ENCODE measurements at places on chromosomes 7 and 10.

DNA sequence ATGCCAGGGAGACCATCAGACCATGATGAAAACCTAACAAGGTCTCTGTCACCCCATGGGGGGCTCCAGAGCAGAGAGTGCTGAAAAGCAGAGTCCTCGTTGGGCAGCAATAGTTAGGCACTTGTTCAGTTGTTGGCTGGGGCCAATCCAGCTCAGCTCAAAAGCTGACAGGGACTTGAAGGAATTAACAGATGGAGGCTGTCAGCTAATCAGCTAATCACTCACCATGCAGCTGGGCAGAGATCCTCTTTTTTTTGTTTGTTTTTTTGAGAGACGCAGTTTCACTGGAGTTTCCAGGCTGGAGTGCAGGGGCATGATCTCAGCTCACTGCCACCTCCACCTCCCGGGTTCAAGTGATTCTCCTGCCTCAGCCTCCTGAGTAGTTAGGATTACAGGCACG, 18.1 kb downstream of the CEP55 start:
- DNase-seq = no peak

- no peak for DNase-seq
These were observed 15.8 kb downstream of the IL15RA start for GRCh38 chr10:5961405-5962100.

GRCh38 chr10:21330628-21331020, 194.9 kb downstream of the SKIDA1 start:
- DNase-seq = no peak

DNA sequence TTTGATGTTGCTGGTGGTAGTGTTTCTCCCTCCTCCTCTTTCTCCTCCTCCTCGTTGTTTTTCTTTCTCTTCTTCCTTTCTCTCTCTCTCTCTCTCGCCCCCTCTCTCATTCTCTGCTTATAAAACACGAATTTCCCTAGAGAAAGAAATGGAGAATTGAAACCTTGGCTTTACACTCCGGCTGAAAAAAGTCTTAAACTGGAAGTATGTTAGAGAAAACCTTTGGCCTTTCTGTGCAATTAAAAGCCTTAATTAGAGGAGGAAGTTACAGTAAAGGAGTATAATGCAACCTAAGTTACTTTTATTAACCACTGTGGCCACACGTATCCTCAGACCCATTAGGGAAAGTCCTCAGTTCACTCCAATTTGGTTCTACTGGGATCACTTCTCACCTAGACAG, 501.7 kb upstream of the SORCS1 start:
- DNase-seq = no peak

DNA sequence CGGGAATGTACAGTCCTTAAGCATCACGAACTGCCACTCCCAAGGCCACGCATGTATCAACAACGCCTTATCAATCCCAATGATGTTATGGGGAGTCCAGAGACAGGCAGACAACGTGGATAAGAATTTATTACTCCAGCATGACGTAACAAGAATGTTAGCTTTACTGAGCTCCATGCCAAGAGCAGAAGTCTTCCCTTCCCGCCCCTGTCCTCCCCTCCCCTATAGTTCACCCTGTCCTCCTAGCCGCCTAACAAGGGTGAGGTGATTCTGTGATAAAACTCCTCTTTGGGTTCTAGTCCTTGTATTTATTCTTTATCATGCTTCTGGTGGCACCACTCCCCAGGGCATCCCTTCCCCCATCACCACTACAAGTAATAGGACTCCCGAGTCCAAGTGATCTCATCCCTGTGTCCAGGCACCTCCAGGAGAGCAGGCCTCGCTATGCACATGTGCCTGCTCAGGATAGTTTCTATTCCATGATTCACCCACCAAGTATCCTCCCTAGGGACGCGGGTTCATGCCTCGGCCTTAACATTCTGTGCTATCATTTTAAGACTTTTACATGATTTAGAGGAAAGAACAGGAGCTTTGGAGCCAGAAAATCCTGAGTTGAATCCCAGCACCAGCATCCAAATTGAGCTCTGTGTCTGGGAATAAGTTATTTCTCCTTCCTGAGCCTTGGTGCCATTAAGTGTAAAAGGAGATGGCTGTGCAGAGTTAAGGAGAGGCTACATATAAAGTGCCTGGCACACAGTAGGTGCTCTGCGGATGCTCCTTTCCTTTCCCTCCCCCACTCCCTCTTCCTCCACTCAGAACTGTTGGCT, 15.4 kb downstream of the GSDME start:
- no peak for DNase-seq

DNA sequence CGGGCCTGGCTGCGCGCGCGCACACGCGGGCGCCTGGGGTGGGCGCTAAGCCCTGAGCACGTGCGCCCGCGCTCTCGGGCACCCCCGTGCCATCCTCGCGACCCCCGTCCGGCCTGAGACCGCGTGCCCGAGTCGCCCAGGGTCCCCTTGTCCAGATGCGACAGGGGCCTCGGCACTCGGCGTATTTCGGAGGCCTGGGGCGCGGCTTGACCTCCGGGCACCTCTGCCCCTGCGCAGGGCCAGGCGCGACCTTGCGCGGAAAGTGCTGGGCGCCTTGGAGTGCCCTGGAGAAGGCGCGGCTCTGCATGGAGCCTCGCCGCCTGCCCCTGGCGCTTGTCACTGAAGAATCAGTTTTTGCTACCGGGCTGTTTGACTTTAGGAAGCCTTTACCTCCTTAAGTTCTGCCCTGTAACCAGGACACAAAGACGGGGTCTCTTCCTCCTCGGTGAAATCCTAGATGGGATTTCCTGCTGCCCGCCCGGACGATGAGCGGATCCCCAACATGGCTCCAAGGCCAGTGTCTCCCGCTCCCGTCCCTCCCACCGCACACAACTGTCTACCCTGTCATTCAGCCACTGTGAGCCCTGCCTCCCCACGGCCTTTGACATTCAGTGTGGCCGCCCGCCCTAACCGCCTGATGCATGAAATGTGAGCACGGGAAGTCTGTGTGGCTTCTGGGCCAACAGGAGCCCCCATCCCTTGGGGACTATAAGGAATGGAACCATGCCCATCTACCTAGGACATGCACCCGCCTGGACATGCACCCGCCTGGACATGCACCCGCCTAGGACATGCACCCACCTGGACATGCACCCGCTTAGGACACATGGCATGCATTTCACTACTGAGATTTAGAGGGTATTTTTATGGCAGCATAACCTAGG, 1.1 kb upstream of the STK32C start:
- DNase-seq = no peak

GRCh38 chr10:58512491-58513187, at the start of gene BICC1:
Gene BICC1 (plus strand): TSS chr10:58512872. CDS start chr10:58513144, 272 bp downstream.
- no peak for DNase-seq

DNA sequence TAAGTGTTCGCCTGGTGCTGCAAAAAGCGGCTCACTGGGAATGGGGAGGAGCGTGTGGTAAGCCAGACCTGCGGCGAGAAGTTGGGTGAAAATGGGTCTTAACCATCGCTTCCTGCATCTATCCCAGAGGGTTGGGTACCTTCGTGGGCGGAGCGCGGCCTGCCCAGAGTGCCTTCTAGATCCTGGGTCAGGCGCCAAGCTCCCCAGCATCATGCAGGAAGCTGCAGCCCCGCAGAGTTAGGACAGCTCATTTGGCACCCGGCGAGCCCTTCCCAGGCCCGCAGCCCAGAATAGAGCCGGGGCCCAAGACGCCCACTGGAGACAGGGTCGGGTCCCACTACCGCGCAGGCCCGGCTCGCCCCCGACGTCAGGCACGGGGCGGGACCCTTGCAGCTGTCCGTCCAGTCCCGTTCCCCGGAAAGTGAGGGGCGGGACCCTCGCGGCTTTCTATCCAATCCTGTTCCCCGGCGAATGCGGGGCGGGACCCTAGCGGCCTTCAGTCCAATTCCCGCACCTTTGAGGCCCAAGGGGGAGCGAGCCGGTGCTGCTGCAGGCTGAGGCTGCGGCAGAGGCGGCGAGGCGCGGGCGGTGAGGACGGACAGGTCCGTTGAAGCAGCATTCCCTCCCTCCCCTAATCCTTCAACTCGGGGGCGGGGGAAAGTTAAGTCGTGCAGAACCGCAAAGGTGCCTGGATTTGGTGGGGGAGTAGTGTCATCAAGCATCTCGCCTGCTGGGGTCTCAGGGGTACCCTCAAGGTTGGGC, at the start of gene CROT:
CROT (plus strand) TSS at position 499 of the 762 bp plus-strand sequence. CDS start 3,405 bp downstream, outside the sequence.
- DNase-seq = peak; percentile 89

DNA sequence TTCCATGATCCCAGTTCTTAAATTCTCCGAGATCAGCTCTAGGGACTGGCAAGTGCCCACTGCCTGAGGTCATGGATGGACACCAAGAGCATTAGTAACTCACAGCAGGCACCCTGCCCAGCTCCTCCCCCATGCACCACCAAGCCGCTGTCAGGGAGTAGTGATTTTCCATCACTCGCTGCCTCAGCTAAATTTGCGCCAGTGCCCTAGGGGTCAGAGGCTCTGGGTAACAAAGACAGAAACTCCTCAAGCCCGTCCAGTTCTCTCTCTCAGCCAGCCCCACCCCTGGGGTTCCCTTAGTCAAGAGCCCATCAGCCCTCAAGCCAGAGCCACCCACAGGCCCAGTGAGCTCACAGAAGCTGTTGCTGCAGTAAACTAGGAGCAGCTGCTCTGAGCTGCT, 30.0 kb downstream of the PAX2 start:
- no peak for DNase-seq

- DNase-seq = no peak
These were observed 11.8 kb downstream of the GPR146 start for GRCh38 chr7:1055956-1056784.

- no peak for DNase-seq
These were observed 73.3 kb upstream of the LYZL2 start for GRCh38 chr10:30702860-30703259.

- DNase-seq = no peak
These were observed 8.1 kb upstream of the RABGEF1 start for GRCh38 chr7:66732439-66732838.

DNA sequence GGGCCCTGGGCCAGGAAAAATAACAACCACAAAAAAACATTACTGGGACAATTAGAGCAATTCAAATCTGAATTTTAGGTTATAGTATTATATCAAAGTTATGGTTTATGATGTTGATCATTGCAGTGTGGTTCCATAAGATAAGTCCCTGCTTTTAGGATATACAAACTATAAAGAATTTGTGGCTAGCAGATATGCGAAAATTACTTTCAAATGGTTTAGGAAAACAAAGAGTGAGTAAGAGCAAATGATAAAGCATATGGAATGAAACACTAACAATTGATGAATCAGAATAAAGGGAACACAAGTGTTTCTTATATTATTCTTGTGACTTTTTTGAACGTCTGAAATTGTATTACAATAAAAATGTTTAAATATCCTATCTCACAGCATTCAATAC, 64.4 kb upstream of the HECTD2 start:
- no peak for DNase-seq

DNA sequence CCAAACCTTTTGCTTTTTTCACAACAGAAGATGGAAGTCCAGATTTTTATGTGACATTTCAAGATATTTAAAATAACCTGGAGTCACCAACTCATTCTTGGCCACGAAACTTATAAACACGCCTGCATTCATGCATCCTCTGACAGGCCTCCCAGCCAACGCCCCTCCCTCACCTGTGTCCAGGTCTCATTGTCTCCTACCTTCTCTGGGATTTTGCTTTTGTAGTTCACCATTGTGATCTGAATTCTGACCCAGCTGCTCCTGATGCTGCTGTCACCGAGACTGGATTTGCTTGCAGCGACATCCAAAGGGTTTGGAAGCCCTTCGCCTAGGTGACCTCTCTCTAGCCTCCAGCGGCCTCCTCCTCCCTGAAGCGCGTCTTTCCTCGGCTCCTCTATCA, 10.8 kb downstream of the ZNF467 start:
- no peak for DNase-seq

DNA sequence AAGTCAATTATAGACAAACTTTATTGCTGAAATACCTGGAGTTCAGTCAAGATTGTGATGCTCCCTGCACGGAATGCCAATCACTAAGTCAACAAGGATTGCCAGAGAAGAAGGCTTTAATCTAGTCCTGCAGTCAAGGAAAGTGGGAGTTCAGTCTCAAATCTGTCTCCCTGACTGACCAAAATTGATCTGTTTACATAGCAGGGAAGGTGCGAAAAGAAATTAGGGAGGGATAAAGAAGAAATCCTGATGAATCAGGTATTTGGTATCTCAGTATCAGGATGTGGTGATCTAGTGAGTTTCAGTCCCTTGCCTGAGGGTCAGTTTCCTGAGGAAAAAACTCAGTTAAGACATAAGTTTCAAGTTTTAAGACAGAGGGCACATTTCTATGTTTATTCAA, 2.1 kb upstream of the AKR1D1 start:
- DNase-seq = no peak

- DNase-seq = no peak
These were observed 70.5 kb downstream of the SEMA3A start for GRCh38 chr7:84123965-84124547.

DNA sequence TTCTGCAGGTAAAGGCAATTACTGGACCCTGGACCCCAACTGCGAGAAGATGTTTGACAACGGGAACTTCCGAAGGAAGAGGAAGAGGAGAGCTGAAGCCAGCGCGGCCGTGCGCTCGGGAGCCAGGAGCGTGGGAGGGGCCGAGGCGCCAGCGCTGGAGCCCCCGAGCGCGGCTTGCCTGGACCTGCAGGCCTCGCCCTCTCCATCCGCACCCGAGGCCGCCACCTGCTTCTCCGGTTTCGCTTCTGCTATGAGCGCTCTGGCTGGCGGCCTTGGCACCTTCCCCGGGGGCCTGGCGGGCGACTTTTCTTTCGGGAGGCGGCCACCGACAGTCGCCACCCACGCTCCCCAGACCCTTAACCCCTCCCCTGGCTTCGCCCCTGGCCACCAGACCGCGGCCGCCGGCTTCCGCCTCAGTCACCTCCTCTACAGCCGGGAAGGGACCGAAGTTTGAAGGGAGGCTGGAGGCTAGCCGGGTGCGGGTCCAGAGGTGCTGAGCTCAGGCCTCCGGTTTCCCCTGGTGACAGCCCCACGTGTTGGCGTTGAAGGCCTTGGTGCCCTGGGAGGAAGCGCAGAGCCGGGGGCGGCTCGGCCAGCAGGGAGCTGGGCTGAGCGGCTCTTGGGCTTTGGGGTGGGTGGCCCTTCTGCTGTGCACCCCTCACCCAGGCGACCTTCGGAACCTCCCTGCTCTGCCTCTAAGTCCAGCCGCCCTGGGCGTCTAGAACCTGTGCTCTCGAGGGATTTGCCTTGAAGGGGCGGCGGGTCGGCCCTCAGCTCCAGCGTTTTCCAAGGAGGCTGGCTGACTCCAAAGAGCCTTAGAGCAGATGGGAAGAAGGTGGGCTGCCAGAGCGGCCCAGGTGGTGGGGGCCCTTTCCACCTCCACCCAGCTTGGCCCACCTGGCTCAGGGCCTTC, 1.8 kb downstream of the FOXI2 start:
- DNase-seq = no peak

DNA sequence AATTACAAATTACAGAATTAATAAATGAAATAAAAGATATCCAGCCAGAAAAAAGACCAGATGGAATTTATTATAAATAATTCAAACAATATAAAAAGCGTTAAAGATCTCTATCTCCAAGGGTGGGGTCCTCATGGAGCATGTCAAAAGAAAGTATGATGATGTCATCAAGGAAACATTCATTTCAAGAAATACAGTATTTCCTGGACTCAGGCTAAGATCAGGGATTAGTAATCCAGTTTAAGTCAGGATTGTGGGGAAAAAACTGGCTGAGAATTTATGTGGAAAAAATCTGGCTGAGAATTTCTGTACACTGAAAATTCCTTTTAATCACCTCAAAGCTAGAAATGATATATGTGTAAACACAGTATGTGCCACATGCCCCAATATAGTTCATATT, 1075.3 kb downstream of the XPNPEP1 start:
- DNase-seq = no peak

GRCh38 chr10:92830478-92831389, 17.6 kb upstream of the EXOC6 start:
- no peak for DNase-seq

Data from stimulated activated CD8-positive, alpha-beta memory T cell treated with anti-CD3 and anti-CD28 coated beads, Interleukin-12 subunit alpha, Interleukin-12 subunit beta, amount 100 ng/mL, for 4 hours (primary cell).